ENCODE measurements at places on chromosomes 11 and 22.

DNA sequence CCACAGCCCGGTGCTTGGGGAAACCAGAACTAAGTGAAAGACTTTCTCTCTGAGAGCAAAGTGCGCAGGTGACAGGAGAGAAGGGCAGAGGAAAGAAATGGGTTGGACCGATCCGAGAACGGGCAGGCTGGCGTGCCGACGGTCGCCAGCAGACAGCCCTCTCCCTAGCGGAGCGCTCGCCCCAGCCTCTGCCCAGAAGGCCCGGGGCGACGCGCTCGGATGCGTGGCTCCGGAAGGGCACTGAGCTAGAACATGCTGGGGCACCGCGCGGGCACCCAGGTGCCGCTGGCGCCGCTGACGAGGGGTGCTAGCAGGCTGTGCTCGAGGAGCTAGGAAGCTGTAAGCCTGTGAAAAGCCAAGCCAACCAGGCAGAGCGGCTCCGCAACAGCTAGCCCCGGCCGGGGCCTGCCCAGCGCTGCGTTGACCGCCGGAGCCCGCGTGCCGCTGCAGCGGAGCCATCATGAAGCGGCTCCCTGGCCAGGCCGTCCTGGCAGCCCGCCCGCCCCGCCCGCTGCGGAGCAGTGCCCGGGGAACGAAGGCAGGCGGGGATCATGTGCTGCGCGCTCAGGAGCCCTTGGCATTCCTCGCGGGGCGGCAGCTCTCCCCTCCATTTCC is 22.1 kb upstream of the RRAS2 start:
- peak; percentile 36 for DNase-seq

- no peak for DNase-seq
These were observed 19.8 kb downstream of the MRGPRG start for GRCh38 chr11:3198815-3199214.

DNA sequence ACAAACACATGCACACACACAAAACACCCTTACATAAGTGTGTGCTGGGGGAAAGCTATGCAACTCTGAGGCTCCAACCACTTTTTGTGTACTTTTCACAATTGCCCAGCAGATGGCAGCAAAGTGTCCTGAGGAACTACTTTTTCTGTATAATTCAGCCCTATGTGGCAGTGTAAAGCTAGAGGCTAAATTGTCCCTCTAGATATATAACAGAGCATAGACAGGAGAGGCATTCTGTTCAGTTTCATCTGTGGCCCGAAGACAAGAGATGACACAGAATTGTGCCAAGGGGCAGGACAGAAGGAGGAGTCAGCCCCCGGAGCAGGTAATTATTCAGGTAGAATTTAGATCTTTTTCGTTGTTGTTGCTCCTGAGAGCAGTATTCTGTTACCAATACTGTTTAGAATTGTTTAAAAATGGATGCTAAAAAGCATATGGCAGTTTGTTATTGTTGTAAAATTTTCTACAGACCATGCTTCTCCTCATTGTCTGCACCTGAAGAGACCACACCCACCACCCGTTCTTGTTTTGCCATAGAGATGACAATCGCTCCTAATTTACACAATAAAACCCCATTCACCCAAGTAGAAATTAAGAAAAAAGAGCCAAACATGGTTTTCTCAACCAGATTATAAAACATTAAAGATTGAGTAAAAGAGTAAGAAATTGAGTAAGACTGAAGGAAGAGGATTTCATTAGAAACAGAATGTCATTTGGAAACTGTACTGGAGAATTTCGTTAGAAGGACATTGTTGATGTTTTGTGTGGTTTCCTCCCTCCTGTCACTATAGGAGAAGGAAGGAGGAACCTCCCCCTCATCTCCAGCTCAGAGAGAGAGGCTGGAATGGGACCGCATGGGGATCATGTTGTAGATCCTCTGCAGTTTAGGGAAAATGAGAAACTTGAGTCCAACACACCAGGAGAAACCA is 14.5 kb upstream of the MS4A7 start:
- DNase-seq = peak; percentile 25

GRCh38 chr11:14065141-14065540 is 102.6 kb downstream of the SPON1 start:
- DNase-seq = no peak

DNA sequence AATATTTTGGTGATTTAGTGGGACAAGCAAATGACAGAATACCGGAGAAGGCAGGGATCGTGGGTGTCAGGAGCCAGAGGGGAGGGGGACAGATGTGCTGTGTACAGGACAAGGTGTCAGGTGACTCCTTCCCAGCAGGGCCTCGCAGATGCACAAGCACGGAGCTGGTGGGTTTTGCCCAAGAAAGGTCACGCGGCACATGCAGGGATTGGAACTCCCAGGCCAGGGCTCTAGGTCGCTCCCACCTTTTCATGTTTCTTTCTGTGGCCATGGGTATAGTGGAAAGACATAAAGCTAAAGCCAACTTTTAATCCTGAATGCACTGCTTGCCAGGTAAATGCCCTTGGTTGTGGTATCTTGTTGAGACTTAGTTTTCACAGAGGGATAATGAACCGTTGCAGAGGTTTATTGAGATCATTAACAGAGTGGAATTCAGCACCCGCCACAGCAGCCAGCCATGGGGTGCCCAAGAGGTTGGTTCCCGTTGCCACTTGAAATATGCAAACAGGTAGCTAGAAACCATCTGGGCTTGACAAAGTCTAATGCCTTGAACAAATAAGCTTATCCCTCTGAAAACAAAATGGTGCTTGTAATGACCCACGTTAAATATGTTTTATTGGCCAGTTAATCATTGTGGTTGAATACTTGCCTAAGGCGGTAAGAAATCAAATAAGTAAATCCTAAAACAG is 10.1 kb downstream of the C22orf23 start:
- no peak for DNase-seq

GRCh38 chr11:25734591-25735211 is 597.2 kb upstream of the ANO3 start:
- peak; percentile 19 for DNase-seq

DNA sequence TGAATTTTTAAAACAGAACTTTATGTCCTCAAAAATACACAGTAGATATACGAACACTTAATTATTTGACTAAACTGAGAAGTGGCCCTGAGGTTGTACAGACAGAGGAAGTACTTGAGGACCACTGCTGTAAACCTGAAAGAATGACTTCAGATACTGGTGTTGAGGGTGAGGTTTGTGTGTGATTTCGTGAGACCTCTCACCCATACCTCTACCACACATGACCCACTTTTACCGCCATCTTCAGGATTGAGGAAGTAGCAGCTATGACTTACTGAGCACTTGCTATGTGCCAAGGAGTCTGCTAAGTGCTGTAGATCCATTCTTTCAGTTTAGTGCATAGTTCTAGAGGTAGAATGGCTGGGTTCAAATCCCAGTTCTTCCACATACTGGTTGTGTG is 21.9 kb downstream of the MMP13 start:
- no peak for DNase-seq

GRCh38 chr11:119803139-119803538 is 74.1 kb upstream of the NECTIN1 start:
- no peak for DNase-seq

DNA sequence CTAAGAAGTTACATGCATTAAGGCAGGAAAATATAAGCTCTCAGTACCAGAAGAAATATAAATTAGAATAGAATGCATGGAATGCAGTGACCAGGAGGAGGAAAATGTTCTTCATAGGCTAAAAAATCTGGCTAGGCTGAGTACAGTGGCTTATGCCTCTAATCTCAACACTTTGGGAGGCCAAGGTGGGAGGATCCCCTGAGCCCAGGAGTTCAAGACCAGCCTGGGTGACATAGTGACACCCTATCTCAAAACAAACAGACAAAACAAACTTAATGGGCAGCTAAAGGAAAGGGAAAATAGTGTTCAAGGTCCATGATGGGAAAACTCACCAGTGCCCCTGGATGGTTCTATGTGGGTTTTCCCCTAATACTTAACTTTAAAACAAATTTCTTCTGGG is 78.3 kb upstream of the RASSF10 start:
- no peak for DNase-seq

Measured in IMR-90 (cell line).